ENCODE measurements at places on chromosomes 4 and X.

DNA sequence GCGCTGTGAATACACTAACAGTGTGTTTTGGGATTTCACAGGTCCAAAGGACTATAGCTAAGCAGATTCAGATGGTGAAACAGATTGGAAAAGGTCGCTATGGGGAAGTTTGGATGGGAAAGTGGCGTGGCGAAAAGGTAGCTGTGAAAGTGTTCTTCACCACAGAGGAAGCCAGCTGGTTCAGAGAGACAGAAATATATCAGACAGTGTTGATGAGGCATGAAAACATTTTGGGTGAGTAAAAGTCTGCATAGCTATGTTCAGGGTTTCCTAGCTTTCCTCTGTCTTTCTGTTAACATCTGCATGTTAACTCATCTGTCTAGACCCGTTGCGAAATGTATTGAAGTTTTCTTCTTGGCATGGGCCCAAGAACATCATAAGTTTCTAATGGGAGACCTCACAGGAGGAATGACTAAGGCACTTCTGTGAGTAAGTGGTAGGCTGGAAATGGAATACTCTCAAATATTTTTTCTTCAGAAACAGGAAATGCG is 372.1 kb downstream of the BMPR1B start:
- no peak for DNase-seq

DNA sequence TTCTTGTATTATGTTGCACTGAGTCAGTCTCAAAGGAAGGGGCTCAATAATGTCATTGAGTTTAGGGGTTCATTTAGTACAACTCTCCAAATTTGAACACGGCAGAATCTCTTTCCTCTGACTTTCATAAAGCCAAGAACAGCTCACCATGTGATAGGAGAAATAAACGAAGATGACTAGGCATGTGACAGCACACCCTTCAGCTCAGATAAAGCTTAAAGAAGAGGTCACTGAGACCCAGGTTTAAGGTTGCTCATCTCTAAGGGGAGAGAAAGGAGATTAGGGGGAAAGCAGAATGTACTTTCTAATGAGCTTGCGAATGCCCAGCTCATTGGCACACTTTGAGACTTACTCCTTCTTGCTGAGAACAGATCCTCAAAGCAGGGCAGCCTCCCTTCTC is 89.0 kb downstream of the PLAC1 start:
- no peak for DNase-seq

DNA sequence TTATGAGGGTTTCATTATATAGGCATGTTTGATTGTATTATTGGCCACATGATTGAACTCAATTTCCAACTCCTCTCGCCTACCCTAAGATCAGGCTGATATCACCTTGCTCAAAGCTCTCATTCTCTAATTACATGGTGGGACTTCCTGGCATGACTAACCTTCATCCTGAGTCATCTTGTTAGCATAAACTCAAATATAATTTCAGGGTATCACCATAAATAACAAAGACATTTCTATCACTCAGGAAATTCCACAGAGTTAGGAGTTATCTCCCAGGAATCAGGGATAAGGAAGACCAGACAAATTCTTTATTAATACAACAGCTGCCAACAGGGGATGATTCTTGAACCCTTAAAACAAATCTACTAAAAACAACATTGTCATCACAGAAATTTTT is 90.7 kb downstream of the NDST3 start:
- DNase-seq, result no peak

DNA sequence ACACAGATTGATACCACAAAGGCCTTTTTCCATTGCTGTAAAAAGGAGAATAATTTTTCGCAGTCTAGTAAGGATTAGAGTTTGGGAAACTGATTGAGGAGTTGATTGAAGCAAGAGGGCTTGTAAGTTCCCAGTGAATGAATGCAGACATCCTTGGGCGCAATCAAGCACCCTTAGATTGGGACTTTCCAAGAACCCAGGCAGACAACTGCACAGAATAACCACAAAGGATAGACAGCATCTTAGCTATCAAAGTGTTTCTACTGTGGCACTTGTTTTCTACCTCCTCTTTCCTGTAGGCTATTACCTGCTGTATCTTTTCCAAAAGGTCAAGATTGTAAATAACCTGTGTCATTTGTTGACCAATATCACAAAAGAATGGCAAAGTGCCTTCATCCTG is 2.6 kb downstream of the COX18 start:
- no peak for DNase-seq

DNA sequence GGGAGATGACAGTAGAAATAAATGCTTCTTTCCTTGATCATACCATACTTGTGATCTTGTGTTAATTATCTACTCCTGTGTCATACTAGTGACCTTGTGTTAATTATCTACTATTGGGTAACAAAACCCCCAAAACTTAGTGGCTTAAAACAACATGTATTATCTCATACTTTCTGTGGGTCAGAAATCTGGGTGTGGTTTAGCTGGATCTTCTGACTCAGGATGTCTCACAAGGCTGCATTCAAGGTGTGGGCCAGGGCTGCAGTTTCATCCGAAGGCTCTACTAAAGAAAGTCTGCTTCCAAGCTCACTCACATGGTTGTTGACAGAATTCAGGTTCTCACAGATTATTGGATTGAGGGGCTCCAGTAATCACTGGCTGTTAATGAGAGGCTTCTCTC is 70.3 kb upstream of the NDP start:
- no peak for DNase-seq

DNA sequence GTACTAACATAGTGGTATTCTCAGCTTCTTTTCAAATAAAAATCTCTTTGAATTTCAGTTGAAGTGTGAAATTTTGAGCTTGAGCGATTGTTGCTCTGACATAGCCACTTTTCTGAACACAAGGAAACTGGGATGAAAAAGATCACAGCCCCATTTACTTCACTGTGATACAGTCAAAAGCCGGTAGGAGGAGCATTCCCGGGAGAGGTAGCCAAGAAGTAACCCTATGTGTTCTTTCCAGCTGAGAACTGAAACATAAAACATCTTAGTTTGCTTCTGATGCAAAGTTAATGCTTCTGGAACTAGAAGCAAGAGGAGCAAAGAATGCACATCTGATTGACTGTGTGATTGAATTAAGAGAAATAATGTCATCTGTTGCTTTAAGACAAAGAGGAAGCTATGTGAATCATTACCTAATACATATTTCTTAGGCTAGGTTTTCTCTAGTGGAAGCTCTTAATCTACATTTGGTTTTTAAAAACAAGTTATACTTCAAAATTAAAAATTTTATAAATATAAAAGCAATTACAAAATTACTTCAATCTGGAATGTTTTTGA is 88.3 kb upstream of the UNC5C start:
- no peak for DNase-seq

DNA sequence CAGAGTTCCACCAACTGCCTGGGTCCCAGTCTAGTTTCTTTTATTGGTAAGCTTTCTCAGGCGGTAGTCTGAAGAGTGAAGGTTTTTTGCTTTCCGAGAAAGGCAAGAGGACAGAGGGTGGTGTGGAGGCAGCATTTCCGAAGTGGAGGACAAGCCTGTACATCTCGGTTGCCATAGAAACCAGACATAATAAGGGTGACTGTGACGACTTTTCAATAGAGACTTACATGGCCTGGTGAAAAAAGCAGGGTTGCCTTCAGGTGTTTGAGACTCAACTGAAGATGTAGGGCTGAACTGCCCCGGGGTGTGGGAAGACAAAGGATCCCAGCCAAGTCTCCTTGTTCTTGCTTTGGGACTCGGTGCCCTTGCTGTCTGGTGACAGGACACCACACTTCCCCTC is 53.6 kb upstream of the RAB40AL start:
- no peak for DNase-seq

DNA sequence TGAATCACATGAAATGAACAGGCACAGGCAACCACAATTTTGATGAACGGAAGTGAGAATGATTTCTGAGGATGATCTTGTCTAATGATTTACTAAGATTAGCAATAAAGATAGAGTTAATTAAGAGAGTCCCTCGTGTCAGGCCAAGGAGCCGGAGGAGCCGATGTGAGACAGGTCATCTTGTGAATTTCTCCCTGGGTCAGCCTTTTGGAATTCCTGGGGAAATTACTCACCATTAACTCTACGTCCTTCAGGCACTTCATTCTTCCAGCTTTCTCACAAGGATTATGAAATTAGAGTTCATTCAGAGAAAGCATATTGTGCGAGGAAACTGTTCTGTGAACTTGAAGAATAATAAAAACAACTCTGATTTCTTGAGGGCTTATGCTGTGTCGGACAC is 86.7 kb downstream of the PSAPL1 start:
- no peak for DNase-seq

GRCh38 chrX:49915361-49916222 is 6.8 kb upstream of the CLCN5 start:
- DNase-seq, result no peak

GRCh38 chr4:3599951-3600350 is 67.7 kb upstream of the LRPAP1 start:
- DNase-seq, result no peak

DNA sequence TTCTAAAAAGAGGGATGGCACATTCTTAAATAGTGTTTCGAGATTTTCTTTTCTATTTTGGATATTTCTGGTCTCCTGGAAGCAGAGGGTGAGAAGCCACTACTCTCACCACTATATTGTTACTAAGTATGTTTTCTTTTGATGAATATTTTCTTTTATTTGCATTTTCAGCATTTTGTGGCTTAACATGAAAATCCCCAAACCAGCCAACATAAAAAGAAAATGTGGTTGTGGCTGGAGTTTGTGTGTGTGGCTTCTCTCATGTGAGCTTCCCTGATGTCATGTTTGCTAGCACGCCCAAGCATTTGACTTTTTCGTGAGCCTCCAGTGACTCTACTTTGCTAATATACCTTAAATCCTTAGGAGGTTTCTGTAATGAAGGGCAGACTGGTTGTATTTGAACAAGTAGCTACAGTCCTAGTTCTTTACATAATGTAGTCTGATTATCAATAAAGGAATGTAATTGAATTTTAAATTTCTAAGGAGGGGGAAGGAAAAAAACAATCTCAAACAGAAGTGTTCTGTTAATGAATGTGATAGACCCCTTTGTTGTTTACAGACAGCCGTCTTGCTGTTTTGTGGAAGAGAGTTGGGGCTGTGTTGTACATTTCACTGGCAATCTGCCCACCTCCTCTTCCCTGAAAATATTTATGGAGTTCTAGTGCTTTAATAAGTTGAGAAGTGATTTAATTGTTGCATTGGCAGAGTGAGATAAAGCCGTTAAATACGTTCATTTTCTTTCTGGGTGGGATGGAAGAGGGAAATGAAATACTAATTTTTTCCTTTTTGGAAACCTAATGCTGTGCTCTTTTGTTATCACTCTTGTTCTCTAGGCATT is 114.6 kb downstream of the ARHGAP10 start:
- no peak for DNase-seq

- DNase-seq, result no peak
Measured at GRCh38 chrX:117839544-117839943, 277.1 kb downstream of the KLHL13 start.

DNA sequence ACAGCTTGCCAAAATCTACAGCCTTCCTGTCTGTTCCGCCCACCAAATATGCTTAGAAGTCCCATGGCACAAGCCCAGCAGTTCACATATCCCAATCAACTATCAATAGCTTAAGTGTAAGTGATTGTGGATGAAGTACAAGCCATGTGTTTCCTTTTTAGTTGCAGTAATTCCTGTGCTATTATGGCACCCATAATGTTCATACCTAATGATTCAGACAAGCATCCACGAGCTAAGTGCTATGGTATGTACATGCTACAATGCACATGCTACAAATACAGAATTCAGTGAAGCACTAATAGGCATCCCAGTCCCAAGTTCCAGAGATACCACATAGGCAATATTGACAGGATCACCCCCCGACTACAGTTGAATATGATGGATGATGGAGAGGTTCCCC is 94.5 kb downstream of the PCDH19 start:
- no peak for DNase-seq

DNA sequence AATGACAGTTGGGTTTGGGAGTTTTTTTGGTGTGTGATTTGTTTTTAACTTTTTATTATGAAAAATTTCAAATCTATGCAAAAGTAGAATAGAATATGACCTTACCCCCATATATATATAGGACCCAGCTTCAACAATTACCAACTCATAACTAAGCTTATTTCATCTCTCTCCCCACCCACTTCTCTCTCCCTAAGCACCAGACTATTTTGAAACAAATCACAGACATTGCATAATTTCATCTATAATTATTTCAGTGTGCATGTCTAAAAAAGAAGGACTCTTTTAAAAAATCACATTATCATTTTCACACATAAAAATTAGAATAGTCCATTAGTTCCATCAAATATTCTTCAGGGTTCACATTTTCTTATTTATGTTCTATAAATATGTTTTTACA is 28.3 kb upstream of the NKX6-1 start:
- DNase-seq, result no peak

- DNase-seq, result no peak
Measured at GRCh38 chr4:104896660-104897645, 249.7 kb upstream of the TET2 start.

DNA sequence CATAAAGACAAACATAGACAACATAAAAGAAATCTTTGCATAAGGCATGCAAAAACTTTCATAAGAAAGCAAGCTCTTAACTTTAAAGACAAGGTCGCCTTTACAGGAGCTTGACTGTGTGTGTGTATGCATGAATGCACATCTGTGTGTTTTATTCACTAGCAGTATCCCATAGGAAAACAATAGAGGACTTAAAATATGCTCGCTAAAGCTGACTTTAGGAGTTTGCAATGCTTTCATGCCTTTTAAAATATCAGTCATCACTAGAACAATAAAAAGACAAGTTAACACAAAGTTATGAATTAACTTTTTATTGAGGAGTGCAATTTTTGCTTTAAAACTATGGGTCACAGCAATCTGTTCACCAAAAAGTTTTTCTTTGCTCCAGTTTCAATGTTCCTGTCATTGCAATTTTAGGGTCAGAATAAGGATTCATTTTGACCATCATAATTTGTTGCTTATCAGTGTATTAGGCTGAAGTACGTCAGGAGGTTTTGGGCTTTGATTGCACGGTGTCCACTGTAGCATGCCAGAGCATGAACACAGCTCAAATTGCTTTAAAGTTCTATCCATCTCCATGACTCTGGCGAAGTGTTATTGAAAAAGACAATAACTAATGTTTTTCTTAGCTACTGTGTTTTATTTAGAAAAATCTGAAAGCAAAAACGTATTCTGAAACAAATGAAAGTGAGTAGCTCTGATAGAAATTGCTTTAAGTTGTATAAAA is 36.9 kb downstream of the ANXA10 start:
- no peak for DNase-seq

DNA sequence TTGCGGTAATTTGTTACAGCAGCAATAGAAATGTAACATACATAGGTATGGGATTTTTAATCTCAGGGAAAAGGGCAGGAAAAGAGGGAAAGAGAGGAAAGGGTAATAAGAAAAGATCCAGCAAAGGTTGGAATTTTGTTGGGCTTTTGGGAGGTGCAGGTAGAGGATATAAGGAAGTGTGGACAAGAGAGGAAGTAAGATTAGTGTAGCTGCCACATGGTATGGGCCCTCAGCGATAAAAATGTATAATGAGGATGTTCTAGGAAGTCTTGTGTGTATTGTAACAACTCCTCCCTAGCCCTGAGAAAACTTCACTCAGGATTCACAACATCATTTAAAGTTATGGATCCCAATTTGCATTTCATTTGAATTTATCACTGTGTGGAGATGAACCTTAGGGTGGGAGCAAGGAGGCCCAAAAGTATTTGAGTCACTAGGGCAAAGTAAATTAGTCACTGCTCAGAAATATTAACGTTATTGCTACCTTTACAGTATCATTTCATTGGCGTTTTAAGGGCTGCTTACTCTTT is 2.8 kb upstream of the IL21 start:
- no peak for DNase-seq

GRCh38 chr4:153530284-153530999 is 64.3 kb downstream of the TMEM131L start:
- DNase-seq, result no peak

- DNase-seq, result no peak
Measured at GRCh38 chr4:116733370-116733769, 352.0 kb downstream of the TRAM1L1 start.

GRCh38 chr4:151940291-151940690 is 179.5 kb upstream of the GATB start:
- DNase-seq, result no peak
